ENCODE measurements at places on chromosomes 3 and 15.

- DNase-seq, result no peak
Observed at GRCh38 chr3:157906627-157907026, 199.6 kb downstream of the SHOX2 start.

DNA sequence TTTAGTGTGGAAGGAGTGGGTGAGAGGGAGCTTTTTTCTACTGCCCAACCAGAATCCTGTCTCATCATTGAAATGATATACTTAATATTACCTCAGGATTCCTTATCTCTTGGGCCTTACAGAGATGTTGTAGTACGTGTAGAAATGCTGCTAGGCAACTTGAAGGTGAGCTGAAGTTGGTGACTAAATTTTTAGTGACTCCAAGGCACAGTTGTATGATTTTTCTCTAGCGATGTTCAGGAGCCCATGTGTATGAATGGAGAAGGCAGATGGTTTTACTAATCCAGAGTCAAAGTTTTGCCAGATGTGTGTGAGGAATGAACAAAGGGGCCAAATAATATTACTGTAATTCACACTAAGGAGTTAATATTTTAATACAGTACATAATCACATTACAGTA is 42.8 kb upstream of the TEX9 start:
- no peak for DNase-seq

DNA sequence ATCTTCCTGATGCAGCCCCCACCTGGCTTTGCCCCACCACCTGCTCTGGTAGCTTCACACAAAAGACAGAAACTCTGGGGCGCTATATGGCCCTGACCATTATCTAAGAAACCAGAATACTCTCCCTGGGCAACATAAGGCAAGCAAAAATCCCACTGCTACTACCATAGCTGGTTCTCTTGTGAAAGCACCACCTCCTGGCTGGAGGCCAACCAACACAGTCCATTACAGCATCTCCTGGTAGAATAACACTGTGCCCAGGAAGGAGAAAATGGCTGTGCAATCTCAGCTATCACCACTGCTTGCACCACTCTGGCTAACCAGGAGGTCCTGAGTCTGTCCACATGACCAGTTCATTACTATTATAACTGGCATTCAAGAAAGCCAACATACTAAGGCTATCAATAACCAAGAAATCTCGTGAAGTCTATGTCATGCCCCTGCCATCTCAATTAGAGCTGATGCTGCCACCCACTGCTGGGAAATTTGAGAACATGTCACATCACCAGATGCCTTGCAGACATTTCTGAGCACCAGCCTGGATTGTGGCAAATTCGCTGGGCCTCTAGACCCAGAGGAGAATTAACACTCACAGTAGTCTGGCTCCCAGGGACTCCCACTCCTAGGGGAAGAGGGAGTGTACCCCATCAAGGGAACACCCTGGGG is 1114.8 kb downstream of the ROBO2 start:
- no peak for DNase-seq

DNA sequence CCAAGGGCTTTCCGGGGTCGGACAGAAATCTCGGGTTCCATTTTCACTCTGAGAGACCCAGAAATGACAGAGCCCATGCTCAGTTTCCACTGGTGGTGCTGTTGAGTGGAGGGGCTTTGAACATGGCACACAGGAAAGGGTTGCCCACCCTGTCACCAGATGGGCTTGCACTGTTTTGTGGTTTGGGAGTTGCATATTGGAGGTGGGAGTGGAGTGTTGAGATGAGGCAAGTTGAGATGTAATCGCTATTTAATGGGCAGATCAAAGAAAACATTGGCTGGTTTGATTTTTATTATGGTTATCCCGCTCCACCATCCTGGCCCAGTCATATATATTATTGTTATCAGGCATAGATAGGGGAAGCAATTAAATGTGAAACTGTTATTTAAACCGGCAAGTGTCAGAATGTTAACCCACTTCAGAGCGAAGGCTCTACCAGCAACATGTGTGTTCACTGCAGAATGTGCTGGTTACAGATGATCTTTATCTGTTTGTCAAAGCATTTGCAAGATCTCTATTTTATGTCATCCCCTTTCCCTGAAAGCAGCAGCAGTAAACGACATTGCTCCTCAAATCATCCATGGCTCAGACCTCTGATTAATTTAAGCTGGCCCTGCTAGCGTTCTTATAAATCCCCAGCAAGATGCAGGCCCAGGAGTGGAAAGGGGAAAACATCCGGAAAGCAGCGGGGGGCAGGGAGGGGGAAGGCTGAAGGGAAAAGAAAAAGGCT is 58.3 kb upstream of the TSEN2 start:
- DNase-seq, result no peak

- no peak for DNase-seq
Observed at GRCh38 chr3:192258721-192259120, 468.6 kb downstream of the FGF12 start.

GRCh38 chr3:39193391-39193790 is 996 bp upstream of the XIRP1 start:
- DNase-seq, result no peak

GRCh38 chr15:60829416-60829815 is 350.5 kb upstream of the ICE2 start:
- DNase-seq, result no peak

DNA sequence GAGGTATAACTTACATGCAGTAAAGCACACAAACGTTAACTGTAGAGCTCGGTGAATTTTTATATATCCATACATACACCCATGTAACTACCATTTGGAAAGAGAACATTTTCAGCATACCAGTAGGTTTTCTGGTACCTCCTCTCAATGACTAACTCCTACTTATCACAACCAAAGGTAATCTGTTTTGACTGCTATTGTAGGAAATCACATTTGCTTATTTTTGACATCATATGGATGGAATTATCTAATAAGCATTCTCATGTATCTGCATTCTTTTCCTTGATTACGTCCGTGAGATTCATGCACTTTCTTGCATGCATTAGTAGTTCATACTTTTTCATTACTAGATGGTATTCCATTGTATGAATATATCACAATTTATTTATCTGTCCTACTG is 76.8 kb downstream of the CSNK1G1 start:
- no peak for DNase-seq
